ENCODE measurements at places on chromosomes 3 and 15.

DNA sequence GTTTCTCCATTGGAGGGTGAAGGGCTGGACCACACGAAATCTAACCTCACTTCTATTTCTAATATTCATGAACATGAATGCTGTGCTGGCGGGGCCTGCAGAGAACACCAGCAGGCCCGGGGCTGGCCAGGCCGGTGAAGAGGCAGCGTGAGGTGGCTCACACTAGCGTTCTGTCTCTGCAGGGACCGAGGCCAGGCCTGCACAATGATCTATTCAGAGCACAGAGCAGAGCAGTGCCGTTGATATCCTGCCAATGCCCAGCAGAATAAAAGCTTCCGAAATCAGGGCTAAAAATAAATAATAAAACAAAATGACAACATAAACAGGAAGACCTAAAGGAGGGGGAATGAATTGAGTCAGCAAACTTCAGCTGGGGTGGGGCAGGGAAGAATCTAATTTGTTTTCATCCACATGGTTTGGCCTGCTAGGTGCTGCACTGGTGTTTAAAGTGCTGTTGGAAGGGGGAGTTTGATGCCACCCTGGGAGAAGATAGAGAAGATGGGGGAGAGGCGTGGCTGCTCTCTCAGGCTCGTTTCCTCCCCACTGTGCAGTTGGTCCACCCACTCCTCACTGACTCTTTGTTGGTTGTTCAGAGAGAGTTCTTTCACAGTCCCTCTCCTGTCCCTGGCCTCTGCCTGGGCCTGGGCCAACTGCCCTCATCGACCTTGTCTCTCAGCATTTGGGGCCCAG lies 837.1 kb downstream of the AGBL1 start:
- no peak for DNase-seq

DNA sequence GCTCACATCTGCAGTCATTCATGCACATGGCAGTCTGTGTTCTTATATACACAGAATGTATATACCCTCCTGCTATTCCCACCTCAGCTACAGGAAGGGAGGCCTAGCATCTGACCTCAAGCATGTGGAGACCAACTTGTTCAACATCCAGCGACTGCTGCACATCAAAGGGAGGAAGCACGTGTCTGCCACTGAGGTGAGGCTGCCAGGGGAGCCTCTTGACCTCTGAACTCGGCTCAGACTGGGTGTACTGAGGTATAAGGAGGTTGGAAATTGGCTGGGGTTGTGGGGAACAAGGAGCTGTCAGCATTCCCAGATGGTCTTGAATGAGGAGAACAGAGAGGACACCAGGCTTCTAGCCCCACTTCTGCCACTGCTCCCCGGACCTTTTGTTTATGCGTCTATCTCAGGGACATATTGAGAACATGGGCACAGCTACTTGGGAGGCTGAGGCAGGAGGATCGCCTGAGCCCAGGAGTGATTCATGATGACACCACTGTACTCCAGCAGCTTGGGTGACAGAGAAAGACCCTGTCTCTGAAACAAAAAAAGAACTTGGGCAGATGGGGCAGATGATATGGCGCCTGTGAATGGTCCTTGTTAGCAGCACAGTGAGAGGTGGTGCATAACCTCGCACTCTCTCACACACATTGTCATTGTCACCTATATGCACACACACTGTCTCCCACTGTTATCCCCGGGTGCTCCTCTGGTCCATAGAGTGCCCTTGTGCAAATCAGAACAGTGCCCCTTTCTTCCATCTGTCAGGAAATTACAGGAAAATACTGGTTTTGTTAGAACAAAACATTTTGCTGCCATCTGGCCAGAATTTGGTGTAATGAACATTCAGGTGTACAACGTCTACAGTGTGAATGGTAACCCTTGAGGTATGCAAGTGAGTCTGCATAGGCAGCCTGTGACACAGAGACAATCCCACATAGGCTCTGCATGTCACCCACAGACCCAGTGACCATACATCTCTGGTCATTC lies 5.4 kb downstream of the VILL start:
- no peak for DNase-seq

GRCh38 chr15:76931397-76932134 lies at the start of gene RCN2:
Gene RCN2 (plus strand): TSS chr15:76931749. CDS start chr15:76931842, 93 bp downstream.
- DNase-seq = peak; percentile 92

DNA sequence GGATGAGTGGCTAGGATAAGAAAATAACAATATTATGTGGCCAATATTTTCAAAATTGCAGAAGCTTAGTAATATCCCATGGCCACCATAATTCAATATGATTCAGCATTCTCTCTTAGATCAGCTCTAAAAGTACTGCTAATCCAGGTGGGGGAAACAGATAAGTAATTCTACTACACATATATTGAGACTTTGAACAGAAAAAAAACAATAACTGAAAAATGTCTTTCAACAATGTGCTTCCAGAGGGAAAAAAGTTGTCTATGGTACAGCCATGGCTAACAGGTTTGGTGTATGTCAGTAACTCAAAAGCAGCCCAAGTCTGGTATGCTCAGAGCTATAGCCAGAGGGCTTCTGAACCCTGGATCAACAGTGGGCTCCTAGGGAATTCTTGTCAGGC lies 42.4 kb upstream of the PPIB start:
- no peak for DNase-seq

GRCh38 chr3:13069495-13069894 lies 3.7 kb downstream of the IQSEC1 start:
- peak; percentile 40 for DNase-seq

DNA sequence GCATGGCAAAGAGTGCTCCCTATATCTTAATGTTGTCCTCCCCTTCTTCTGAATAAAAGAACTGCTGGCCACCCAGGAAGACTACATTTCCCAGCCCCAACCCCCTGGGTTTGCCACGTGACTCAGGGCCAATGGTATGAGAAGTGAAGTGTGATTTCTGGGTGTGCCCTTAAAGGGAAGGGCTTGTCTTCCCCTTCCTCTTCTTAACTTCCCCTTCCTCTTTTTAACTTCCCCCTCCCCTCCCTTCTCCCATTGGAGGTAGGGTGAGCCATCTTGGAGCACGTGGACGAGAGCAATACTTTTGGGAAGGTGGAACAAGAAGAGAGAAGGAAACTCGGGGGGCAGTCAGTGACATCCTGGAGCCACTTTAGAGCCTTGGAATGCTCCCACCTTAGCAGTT lies 6.8 kb upstream of the KBTBD12 start:
- DNase-seq = no peak

- DNase-seq = peak; percentile 75
Observed at GRCh38 chr15:72785432-72785831, 1.9 kb upstream of the ADPGK start.

DNA sequence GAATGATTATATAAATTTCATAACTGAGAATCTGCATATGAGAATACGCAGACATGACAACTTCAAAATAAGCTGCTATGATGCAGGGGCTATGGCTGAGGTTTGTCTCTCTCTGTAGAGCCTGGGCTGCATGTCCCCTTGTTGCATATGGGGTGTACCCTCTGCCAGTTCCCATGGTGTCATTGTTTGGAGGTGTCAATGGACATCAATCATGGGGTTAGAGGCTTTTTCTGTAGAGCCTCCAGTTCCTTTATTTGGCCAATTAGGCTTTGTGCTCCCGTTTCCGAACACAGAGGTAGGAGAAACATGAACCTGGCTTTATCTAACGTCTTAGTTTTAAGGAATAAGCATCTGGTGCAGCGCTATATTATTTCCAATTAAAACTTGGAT lies 77.3 kb upstream of the RARB start:
- DNase-seq = no peak

- DNase-seq = no peak
Observed at GRCh38 chr3:65641777-65642176, 396.9 kb downstream of the MAGI1 start.
